ENCODE measurements at places on chromosomes 7 and 10.

DNA sequence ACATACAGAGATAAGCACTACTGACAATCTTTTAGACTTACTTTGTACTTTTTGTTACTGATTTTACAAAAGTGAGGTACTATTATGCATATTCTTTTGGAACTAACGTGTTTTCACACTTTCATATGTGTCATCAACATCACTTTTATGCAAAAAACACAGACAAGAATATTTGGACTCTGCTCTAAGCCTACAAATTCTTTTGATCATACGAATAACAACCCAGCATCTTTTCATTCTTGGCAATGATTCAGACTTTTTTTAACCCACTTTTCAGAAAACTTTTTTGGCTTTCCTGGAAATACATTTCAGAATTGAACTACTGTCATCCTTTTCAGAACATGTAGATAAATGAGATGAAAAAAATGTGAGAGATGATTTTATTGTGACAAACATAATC is 30.2 kb downstream of the USP6NL start:
- DNase-seq: no peak

GRCh38 chr7:50864694-50865093 is 82.0 kb upstream of the GRB10 start:
- no peak for DNase-seq

GRCh38 chr10:118151461-118151860 is 104.7 kb upstream of the RAB11FIP2 start:
- DNase-seq: no peak

DNA sequence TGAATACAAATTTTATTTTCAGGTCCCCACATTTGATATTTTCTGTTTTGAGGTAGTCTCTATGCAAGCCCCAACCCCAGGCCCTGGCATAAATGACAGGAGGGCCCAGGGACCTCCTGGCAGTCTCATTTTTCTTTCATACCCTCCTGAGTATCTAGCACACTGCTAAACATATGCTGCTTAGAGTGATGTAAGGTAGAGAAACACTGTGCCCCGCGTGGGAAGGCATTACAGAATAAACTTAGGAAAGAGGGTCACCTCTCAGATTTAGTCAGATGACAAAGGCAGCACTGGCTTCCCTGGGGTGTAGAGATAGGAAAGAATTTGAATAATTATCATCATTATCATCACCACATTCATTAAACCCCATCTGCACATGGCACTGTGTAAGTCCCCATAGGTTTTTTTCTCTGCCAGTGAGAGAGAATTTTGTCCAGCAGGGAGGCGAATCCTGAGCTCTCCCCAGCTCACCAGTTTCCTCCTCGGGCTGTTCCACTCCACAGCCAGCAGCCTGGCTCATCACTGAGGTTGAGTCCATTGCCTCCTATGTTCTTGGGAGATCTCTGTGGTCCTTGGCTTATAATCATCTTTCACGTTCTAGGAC is 507.3 kb upstream of the GALNT17 start:
- no peak for DNase-seq

GRCh38 chr7:113790025-113790424 is 128.8 kb downstream of the PPP1R3A start:
- no peak for DNase-seq

DNA sequence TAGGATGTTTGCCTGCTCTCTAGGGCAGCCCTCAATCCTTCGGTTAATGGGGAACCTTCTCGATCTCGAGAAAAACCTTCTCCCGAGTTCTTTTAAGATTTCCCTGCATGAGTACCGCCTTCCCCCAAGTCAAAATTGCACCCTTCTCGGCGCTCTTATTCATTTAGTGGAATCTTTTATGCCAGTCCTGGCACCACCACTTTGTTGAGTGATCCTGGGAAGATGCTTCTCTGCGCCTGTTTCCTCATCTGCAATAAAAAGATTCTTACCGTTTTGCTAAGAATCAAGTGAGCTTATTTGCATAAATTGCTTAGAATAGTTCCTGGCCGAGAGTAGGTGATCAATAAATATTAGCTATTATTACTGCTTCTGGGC is 697 bp downstream of the ARPC1A start:
- no peak for DNase-seq

- DNase-seq: peak; percentile 91
Observed at GRCh38 chr10:105187243-105187642, 546.2 kb downstream of the SORCS3 start.

GRCh38 chr7:20233362-20233761 is 16.2 kb upstream of the MACC1 start:
- no peak for DNase-seq

DNA sequence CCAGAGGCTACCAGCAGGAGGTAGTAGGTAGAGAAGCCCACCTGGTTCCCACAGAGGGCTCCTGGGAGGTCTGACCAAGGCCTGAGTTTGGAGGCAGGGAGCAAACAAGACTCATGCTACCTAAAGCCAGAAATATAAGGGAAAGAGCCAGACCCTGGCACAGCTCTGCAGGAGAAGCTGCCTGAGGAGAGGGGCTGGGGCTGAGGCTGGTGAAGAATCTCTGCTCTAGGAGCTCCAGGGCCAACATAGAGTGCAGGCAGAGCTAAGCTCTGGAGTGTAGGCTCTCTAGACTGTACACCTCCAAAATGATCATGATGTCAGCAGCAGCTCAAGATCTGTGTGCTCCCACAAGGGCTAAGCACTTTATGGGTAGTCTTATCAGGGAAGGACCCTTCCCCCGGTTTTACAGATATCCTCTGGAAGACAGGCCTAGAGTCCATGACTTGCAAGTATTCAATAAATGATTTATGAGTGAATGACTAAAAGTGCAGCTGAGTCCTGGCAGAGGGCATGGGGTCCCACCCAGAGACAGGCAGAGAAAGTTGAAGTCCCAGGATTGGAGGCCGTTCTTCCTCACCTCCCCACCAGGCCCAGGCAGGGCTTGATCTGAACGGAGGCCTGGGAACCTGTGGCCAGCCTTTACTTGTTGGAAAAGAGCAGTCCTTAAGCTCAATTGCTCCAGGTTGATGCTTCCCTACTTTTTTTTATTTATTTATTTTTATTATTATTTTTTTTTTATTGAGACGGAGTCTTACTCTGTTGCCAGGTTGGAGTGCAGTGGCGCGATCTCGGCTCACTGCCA is 71.5 kb upstream of the LRRC4 start:
- DNase-seq: no peak

DNA sequence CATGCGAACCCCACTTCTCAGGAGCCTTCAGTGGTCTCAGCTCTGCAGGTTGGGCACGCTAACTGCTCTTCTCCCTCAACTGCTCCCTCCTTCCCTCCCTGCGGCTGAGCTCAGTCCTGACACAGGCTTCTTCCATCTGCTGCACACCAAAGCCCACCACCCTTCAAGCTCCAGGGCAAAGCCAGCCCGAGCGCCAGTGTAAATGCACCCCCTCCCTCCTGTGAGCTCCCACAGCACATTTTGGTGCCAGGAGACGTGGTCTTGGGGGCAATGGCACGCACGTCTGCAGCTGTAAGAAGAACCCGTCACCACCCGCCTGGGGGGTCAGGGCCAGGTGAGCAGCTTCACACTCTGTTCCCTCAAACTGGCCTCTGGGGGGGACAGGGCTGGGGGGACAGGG is 15.9 kb downstream of the VIPR2 start:
- no peak for DNase-seq

GRCh38 chr7:95867309-95867708 is 95.0 kb downstream of the DYNC1I1 start:
- no peak for DNase-seq

GRCh38 chr7:148572067-148572522 is 18.5 kb upstream of the C7orf33 start:
- DNase-seq: no peak

DNA sequence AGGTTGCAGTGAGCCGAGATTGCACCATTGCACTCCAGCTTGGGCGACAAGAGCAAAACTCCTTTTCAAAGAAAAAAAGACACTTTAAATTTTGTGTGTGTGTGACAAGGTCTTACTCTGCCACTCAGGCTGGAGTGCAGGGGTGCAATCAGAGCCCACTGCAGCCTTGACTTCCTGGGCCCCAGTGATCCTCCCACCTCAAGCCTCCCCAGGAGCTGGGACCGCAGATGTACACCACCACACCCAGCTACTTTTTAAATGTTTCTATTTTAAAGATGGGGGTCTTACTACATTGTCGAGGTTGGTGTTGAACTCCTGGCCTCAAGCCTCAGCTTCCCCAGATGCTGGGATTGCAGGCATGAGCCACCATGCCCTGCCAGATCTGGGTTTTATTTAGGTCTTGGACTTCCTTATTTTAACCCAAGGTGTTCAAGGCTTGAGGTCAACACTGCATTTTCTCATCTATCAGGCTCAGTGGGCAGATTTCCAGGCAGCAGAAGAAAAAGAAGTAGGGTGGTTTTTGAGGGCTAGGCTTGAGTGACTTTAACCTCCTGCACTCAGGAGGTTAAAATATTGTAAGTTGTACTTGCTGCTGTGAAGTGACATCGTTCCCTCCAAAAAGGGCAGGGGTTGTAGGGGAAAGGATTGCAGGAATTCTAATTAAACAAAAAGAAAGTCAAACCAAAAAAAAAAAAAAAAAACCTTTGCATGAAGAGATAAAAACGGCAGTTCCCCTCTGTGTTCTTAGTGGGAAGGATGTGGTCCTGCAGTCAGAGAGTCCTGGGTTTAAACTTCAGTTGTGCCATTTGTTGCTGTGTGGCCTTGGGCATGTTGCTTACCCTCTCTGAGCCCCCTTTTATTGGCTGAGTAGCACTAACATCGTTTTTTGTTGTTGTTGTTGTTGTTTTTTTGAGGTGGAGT is 71.5 kb downstream of the CARD11 start:
- DNase-seq: no peak

DNA sequence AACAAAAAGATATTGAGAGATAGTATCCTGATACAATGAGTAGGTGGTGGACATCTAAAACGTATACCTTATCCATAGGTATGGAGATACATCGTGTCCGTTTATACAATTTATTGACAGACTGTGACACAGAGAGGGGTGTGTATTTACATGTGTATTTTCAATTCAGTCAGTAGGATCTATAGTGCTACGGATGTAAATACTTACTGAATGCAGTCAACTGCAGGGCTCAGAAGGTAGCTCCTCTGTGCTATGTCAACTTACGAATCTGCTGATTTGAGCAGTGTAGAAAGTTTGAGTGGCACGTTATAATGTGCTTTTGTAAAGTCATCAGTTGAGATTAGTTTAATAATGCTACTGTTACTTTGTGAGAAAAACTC is 626 bp downstream of the ZNF804B start:
- no peak for DNase-seq

DNA sequence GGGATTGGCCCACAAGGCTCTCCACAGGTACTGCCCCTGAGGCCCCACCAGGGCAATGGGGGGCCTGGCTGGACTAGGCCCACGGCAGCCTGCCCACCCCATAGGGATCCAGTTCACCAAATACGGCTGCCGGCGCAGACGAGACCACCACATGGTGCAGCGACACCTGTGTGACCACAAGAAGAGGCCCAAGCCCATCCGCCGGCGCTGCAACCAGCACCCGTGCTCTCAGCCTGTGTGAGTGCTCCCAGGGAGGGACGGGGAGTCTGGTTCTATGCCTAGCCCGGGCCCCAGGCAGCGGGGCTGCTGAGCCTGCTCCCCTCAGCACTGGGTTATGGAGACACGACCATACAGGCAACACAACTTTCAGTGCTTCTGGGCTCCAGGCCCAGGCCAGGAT is 33.2 kb downstream of the TBATA start:
- DNase-seq: no peak

- DNase-seq: no peak
Observed at GRCh38 chr7:116554911-116555310, 30.1 kb downstream of the CAV1 start.

DNA sequence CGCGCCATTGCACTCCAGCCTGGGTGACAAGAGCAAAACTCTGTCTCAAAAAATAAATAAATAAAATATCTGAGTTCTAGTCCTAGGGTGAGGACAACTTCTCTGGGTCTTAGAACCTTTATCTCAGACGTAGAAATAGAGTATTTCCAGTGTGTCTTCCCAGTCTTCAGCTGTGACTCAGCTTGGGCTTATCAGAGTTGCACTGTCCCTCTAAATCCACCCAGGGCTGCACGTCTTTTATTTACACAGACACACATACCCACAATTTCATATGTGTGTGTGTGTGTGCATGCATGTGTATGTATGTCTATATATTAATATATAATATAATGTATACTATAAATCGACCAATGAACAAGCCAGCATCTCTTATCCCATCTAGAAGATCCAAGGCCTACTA is 13.0 kb upstream of the PDIA4 start:
- DNase-seq: no peak

GRCh38 chr7:65222655-65223054 is 151.0 kb upstream of the ZNF92 start:
- no peak for DNase-seq

DNA sequence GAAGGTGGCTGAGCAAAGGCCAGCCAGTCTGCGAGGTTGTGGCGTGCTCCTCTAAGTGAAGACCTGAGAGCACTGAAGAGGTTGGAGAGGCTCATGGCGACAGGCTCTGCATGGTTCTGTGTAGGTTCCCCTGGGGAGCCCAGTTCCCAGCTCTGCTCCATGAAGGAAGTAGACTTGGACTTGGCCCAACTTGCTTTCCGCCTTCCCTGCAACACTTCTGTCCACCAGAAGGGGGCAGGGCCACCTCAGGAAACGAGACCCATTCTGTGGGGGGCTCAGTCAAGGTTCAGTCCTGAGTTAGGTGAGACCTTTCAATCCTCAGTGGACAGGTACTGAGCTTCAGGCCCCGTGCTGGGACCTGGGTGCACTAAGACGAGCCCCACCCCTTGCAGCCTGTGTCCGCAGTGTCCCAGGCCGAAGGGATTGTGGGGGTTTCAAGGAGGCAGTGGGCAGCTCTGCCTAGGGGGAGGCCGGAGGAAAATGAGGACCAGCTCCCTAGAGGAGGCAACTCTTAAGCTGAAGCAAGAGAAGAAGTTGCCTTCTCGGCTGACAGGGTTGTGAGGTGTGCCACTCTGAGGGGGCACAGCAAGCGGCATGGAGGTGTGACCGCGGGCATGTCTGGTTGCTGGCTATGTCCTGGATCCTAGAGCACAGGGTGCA is 15.0 kb upstream of the PCBD1 start:
- DNase-seq: peak; percentile 9

GRCh38 chr10:61257136-61257535 is 196.0 kb downstream of the TMEM26 start:
- DNase-seq: no peak

- no peak for DNase-seq
Observed at GRCh38 chr7:134045716-134046115, 81.4 kb upstream of the LRGUK start.

DNA sequence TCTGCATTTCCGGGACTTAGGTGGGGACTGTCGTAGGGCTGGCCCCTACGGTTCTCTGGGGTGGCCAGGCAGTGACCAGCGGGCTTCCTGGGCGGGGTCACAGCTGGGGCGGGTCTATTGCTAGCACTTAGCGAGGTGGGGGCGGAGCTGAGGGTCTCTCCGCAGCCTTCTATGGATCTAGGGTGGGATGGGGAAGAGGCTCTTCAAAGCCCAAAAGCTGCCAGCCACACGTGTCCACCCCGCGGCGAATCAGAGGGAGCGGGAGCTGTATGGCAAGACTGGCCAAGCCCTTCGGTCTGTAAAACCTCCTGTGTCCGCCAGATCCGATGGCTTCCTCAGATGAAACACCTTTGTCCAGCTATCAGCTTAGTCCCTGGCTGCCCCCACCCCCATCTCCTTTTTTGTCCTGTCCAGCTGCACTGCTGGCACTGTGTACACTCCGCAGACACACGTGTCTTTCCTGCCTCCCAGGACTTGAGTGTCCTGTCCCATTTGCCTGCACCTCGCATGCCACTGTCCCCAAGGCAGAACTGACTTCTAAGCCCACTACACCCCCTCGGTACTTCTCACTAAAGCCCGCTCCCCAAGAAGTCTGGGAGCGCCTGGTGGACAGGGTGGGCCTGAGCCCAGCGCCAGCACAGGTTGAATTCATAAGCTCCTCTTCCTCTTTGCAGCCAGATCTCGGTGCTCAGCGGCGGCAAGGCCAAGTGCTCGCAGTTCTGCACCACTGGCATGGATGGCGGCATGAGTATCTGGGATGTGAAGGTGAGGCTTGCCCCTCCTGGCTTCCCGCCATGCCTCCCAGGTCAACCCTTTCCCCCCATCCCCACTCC is 14.8 kb downstream of the PDAP1 start:
- DNase-seq: no peak
